ENCODE measurements at places on chromosomes 3 and 15.

GRCh38 chr15:96521386-96521785 is 190.9 kb downstream of the NR2F2 start:
- no peaks in the 10 kb centered on the region for H3K4me1 ChIP-seq
- DNase-seq: no peak
- no peak overlapping the region for H3K4me3 ChIP-seq
- peaks cover 21% of the 10 kb centered on the region for H3K27me3 ChIP-seq
- no peaks in the 10 kb centered on the region for H3K36me3 ChIP-seq

DNA sequence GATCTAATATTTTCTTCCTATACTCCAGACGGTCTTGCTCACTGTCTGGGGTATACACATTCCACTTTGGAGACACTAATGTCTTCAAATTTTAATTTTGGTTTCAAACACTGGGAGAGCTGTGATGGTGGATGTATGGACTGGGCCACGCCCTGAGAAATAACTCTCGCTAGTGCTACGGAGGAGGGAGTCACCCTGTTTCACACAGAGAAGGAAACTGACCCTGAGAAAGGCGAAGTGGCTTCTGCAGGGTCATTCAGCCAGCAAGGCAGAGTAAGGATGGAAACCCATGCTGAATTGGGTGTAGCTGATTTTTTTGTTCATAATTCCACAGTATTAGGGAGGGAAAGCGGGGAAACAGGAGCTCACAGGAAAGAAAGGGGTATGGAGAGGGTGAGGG is 8.6 kb upstream of the SKIC8 start:
- no peak overlapping the region for H3K4me3 ChIP-seq
- H3K27ac ChIP-seq: peak overlapping the region; percentile 48
- H3K4me1 ChIP-seq: peaks cover 21% of the 10 kb centered on the region
- H3K36me3 ChIP-seq: no peaks in the 10 kb centered on the region

- no peaks in the 10 kb centered on the region for H3K36me3 ChIP-seq
- H3K4me3 ChIP-seq: no peak overlapping the region
- H3K4me1 ChIP-seq: no peaks in the 10 kb centered on the region
- no peak overlapping the region for H3K27ac ChIP-seq
- no peak for DNase-seq
- no peaks in the 10 kb centered on the region for H3K27me3 ChIP-seq
Observed at GRCh38 chr3:106768941-106769480, 608.2 kb upstream of the CCDC54 start.

DNA sequence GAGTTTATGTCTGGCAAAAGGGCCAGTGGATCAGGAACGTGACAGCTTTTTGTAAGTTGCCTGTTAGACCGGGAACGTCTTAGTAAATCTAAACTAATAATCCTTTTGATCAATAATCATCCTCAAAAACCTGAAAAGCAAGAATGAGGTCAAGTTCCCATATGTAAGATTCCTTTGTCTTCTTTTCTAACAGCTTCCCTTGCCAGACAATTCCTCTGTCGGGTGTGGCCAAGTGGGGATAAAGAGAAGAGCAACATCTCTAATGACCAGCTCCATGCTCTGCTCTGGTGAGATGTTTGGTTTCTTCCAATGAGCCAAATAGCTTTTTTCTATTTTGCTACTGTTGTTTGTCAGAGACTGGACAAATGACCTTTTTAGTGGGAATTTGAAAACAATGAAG is 19.8 kb downstream of the FANCD2OS start:
- DNase-seq: no peak
- no peaks in the 10 kb centered on the region for H3K4me1 ChIP-seq
- peak overlapping the region; percentile 50 for H3K4me3 ChIP-seq
- peaks cover 17% of the 10 kb centered on the region for H3K36me3 ChIP-seq
- no peaks in the 10 kb centered on the region for H3K27me3 ChIP-seq

DNA sequence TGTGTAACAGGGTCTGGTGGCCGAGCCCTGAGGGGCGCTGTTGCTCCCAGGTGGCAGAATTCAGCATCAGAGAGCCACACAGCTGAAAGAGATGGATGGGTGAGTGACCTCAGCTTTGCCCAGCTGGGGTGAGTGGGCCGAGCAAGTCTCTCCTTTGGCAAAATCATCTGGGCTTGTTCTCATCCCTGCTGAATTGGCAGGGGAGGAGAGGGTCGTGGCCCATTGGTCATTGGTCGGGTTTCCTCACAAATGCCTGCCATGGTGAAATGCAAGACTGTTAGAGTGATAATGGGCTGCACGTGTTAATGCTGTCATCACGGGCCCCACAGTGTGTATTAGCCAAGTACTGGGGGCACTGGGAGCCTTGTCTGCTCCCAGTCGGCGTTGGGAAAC is 15.9 kb downstream of the ABHD2 start:
- H3K36me3 ChIP-seq: peaks cover 9% of the 10 kb centered on the region
- no peak for DNase-seq
- H3K27ac ChIP-seq: no peak overlapping the region
- no peak overlapping the region for H3K4me3 ChIP-seq
- no peaks in the 10 kb centered on the region for H3K27me3 ChIP-seq

- no peak for DNase-seq
- peaks cover 12% of the 10 kb centered on the region for H3K27me3 ChIP-seq
- no peak overlapping the region for H3K27ac ChIP-seq
- no peak overlapping the region for H3K4me3 ChIP-seq
Observed at GRCh38 chr3:150783920-150784746, 21.2 kb upstream of the SIAH2 start.

- no peaks in the 10 kb centered on the region for H3K27me3 ChIP-seq
- DNase-seq: no peak
- H3K27ac ChIP-seq: no peak overlapping the region
- H3K4me3 ChIP-seq: no peak overlapping the region
- peaks cover 6% of the 10 kb centered on the region for H3K4me1 ChIP-seq
- no peaks in the 10 kb centered on the region for H3K36me3 ChIP-seq
Observed at GRCh38 chr3:107690522-107691138, 167.9 kb downstream of the BBX start.

- H3K36me3 ChIP-seq: peaks cover 16% of the 10 kb centered on the region
- no peak overlapping the region for H3K4me3 ChIP-seq
- no peak for DNase-seq
- H3K27ac ChIP-seq: no peak overlapping the region
- H3K4me1 ChIP-seq: peaks cover 10% of the 10 kb centered on the region
- H3K27me3 ChIP-seq: no peaks in the 10 kb centered on the region
Observed at GRCh38 chr3:172394692-172395091, 53.6 kb downstream of the GHSR start.

DNA sequence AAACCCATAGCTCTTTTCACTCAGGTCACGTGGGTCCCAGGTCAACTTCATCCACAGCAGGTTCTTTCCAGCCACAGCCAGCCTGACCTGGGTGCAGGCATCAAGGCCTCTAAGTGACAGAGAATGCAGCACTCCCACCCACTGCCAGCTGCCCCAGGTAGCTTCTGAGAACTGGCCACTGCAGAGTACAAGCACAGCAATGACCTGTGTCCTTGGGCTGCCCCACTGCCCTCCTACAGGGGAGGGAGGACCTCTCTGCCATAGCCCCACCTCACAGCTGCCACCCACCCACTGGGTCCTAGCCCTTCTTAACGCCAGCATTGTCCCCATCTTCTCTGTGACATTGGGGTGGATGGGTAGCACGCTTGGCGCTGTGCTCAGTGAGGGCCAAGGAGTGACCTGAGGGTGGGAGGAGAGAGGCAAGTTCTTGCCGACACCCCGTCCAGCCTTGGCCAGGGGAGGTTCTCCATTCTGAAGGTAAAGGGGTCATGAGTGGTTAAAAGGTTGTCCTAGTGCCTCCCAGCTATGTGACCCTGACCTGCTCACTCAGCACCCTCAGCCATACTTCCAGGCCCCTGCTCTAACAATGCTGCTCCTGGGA is 12.4 kb downstream of the CISH start:
- H3K4me1 ChIP-seq: peaks cover 17% of the 10 kb centered on the region
- no peak for DNase-seq
- H3K36me3 ChIP-seq: no peaks in the 10 kb centered on the region
- no peak overlapping the region for H3K27ac ChIP-seq

DNA sequence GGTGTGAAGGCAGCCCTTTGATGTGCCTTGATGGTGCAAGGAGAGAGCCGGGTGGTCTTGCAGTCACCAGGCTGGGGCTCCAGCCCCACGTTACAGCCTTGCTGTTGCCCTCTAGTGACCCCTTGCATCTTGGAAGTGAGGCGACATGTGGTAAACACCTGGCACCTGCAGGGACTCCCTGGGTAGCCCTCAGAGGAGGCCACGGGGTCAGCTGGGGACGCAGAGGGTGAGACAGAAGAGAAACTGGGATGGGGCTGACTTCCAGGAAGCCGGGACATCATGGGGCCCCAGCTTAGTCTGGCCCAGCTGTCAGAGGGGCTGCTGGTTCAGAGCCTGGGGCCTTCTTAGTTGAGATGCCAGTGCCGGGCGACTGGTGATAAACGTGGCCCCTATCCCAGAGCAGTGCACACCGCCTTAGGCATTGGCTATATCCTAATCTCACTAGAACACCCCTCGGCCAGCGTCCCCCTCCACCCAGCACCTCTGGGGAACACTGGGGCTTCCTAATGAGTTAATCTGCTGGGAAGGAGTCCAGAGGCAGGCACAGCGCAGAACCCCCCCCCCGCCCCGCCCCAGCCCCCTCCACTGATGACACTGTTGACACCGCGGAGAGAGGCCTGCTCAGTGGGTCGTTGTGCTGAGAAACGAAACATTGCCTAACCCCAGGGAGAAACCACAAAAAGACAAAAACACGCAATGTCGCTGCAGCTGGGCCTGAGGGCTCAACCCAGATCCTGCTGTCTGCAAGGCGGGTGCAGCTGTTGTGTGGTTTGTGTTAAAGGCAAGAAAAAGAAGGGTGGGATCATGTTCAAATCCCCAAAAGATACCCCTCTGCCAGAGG is 60.5 kb upstream of the KLF13 start:
- H3K4me1 ChIP-seq: peaks cover 4% of the 10 kb centered on the region
- no peaks in the 10 kb centered on the region for H3K36me3 ChIP-seq
- DNase-seq: peak; percentile 57
- H3K4me3 ChIP-seq: no peak overlapping the region
- no peak overlapping the region for H3K27ac ChIP-seq
- H3K27me3 ChIP-seq: no peaks in the 10 kb centered on the region

DNA sequence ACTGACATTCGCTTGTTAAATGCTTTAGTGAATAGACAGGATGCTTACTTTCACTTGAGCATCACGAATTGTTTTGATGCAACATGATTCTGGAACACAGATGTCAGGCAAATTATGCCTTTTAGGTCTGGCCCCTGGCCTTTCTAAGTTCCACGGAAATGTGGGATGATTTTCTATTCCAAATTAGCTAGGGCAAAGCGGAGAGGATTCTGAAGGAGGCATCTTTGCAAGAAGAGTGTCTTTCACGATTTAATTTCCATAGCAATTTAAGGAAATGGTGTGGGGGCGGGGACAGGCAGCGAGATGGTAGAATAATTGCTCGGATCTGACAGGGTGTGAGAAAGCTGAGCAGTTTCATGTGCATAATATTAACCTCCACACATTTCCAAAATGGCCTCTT is 238.5 kb upstream of the KCNMB2 start:
- DNase-seq: no peak
- no peaks in the 10 kb centered on the region for H3K27me3 ChIP-seq
- no peaks in the 10 kb centered on the region for H3K36me3 ChIP-seq
- H3K27ac ChIP-seq: no peak overlapping the region
- H3K4me3 ChIP-seq: no peak overlapping the region

DNA sequence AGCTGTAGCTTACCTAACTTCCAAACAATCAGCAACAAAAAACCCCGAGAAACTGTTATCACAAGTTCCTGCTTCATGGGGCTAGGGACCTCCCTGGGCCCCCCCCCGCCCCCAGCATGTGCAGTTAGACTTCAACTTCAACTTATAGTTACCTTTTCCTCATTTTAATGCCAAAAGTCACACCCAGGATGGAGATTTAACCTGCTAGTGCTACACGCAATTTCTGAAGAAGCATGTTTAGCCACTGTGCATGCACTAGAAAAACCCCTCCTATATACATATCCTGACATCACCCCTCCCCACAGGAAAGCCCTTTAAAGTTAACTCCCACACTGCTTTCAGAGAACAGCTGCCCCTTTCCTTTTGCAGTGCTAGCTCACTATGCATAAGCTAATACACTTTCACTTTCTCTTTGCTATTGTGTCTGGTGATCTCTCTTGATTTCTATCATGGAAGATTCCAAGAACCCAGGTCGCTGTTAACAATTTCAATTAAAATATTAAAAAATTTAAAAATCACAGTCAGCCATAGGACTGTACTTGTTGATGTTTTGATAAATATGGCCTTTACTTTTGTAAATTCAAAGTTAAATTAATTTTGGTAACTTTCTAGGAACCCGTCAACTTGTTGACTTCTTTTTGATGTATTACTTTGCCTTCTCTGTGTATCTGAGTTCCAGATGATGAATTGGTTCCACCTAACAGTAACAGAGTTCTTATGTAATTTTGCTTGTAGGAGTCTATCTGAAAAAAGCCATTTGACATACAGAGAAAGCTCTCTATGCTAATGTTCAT is 75.2 kb upstream of the ACAD9 start:
- peaks cover 19% of the 10 kb centered on the region for H3K36me3 ChIP-seq
- peak overlapping the region; percentile 75 for H3K27ac ChIP-seq
- H3K4me3 ChIP-seq: peak overlapping the region; percentile 4
- no peaks in the 10 kb centered on the region for H3K27me3 ChIP-seq
- DNase-seq: no peak
- peaks cover 8% of the 10 kb centered on the region for H3K4me1 ChIP-seq

DNA sequence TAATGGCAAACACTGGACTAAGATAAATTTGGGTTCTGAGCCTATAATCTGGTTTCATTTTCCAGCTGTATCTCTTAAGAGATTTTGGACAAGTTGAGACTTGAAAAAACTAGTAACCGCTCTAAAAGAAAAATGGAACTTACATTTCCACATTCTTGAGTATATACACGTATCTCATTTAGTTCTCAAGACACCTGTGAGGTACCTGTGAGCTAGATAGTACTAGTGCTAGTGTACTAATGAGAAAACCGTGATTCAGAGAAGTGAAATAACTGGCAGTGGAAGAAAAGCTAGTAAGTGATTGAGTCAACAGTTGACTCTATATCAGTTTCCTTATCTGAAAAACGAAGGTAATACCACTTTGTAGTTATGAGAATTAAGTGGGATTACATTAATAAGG is 62.2 kb upstream of the PAQR5 start:
- no peak for DNase-seq
- peaks cover 7% of the 10 kb centered on the region for H3K4me1 ChIP-seq
- peaks cover 14% of the 10 kb centered on the region for H3K36me3 ChIP-seq
- no peaks in the 10 kb centered on the region for H3K27me3 ChIP-seq
- no peak overlapping the region for H3K4me3 ChIP-seq

DNA sequence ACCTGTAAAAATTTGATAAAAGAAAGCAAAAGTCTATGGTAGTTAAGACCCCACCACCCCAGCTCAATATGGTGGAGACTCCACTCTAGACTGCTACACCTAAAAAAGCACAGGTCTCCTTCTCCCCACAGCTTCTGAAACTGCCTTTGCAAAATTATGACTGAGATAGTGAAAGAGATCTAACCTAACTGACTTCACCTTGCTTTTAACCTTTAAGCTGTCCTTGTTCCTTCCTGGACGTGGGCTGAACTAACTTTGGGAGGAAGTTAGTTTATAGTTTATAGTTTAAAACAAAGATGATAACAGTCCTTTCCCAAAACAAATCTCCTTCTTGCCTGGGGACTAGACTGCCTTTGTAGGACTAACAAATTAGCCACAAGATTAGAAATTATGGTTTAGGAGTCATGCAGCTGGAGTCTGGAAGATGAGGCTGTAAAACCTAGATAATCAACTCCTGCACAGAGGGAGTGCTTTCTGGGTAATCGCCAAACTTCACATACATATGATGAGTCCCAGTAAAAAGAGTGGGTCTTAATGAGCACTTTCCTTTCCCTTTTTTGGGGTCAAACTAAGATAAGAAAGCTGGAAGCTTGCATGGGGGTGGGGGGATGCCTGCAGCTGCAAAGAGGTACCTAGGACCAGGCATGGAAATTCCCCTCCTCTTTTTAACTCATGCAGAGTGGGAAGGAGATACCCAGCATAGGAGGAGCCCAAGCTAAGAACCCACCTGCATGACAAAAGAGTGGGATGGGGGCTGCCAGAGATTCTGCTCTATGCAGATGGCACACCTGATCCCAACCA is 17.5 kb downstream of the CCR8 start:
- DNase-seq: no peak
- no peak overlapping the region for H3K4me3 ChIP-seq
- no peaks in the 10 kb centered on the region for H3K27me3 ChIP-seq
- H3K36me3 ChIP-seq: no peaks in the 10 kb centered on the region
- H3K4me1 ChIP-seq: no peaks in the 10 kb centered on the region

Measured in type B pancreatic cell (in vitro differentiated cells).